ENCODE measurements at places on chromosomes 3 and 15.

- peak; percentile 25 for DNase-seq
Observed at GRCh38 chr3:177777699-177778098, 580.4 kb upstream of the TBL1XR1 start.

- DNase-seq, result no peak
Observed at GRCh38 chr3:51375571-51375970, 9.5 kb upstream of the MANF start.

- no peak for DNase-seq
Observed at GRCh38 chr3:10310578-10310977, 10.3 kb downstream of the SEC13 start.

GRCh38 chr3:182523836-182524235 lies 269.5 kb upstream of the ATP11B start:
- no peak for DNase-seq

- no peak for DNase-seq
Observed at GRCh38 chr15:33580526-33580925, 269.8 kb downstream of the RYR3 start.

GRCh38 chr15:73474785-73475184 lies 31.8 kb downstream of the REC114 start:
- DNase-seq, result no peak

DNA sequence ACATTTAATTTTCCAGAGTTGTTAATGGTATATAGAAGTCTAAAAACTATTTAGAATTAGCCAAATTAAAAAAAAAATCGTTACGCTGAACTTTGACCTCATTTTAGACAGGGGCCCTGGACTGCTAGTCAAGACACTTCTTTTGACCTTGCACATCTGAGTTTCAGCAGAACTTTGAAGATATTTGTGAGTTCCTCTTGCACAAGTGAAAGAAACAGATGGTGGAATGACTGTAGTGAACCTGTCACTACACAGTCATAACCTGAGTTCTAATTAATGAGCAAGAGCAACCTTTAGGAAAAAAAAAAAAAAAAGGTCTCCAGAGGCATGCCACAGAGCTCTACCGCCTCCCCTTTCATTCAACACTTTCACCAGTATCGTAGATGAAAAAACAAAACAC lies 5.3 kb downstream of the MYO5C start:
- DNase-seq, result no peak

DNA sequence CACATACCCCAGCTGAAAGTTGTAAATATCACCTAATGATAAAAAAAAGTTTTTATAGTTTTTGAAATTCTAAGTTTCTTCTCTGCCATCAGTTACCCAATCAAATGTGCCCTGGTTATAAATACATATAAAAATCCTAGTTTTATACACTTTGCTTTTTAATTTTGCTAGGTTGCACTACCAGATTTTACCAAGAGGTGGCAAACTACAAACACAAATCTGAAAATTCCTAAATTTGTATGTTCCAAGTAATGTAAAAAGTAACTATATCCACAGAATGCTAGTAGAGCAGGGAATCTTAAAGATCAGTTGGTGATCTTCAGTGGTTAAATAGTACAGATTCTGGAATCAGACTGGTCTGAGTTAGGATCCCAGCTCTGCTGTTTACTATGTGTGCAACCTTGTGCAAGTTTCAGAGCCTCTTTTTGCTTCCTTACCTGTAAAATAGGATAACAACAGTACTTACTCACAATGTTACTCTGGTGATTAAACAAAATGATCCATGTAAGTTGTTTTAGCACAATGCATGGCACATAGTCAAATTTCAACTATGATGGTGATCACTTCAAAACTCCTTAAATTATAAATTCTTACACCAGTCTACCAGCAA lies 11.0 kb downstream of the TRPM7 start:
- no peak for DNase-seq

DNA sequence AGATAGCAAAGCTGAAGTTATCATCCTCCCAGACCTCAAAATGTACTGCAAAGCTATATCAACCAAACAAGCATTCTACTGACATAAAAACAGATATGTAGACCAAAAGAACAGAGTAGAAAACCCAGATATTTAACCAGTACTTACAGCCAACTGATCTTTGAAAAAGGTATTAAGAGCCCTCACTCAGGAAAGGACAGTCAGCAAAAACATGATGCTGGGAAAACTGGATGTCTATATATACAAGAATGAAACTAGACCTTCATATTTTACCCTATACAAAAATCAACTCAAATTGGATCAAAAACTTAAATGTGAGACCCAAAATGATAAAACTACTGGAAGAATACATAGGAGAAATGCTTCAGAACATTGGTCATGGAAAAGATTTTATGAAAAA lies 87.5 kb upstream of the MME start:
- DNase-seq, result no peak

- no peak for DNase-seq
Observed at GRCh38 chr15:31252171-31252785, 74.4 kb upstream of the KLF13 start.

- DNase-seq, result no peak
Observed at GRCh38 chr3:168248383-168249204, 152.9 kb upstream of the GOLIM4 start.

DNA sequence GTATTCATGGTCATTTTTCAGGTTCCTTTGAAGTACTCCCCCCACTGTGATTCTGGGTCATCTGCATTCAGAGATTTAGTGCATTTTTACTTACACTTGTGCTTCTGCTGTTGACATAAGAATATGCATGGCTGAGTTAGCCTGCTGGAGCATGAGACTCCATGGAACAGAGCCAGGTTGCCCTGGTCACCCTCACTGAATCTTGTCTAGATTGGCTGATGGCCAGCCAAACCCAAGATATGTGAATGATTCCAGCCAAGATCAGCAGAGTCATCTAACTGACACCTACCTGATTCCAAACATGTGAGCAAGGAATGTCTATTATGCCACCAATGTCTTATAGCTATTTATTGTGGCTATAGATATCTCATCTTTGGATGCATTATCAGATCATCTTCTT lies 25.1 kb downstream of the DTWD1 start:
- no peak for DNase-seq

GRCh38 chr3:109643590-109643989 lies 306.2 kb upstream of the DPPA4 start:
- DNase-seq, result no peak

DNA sequence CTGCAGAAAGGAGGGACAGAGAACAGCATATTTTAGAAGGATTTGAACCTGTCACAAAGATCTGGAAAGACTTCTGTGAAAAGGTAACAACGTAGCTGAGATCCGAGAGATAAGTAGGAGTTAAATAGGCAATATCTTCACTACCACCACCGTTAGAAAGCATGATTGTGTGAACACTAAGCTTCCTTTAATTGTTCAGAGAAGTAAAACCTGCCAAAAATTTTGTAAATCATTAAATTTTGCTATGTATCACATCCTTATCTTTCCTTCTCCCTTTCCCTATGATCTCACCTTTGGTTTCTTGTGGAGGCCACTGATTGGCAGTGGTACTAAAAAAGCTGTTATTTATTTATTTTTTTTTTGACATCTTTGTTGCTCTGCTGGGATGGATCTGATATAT lies 346.9 kb downstream of the NLGN1 start:
- no peak for DNase-seq

DNA sequence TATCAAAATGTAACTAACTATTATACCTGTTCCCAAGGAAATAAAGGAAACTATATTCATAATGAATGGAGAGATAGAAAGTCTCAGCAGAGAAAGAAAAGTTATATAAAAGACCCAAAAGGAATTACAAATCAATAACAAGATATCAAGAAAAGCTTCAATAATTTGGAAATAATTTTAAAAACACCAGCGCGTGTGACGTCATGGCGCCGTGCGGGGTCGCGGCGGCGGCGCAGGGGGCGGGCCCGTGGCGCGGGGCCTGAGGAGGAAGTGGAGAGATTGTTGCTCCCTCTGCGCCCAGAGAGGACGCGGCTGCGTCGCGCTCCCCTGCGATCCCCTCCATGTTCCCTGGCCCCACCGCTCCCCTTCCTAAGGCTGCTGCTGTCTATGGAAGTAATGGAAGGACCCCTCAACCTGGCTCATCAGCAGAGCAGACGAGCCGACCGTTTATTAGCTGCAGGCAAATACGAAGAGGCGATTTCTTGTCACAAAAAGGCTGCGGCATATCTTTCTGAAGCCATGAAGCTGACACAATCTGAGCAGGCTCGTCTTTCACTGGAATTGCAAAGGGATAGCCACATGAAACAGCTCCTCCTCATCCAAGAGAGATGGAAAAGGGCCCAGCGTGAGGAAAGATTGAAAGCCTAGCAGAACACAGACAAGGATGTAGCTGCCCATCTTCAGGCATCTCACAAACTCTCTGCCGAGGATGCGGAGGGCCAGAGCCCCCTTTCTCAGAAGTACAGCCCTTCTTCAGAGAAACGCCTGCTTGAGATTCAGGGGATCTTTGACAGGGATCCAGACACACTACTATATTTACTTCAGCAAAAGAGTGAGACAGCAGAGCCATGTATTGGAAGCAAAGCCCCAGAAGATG lies 4.1 kb downstream of the XCR1 start:
- no peak for DNase-seq

DNA sequence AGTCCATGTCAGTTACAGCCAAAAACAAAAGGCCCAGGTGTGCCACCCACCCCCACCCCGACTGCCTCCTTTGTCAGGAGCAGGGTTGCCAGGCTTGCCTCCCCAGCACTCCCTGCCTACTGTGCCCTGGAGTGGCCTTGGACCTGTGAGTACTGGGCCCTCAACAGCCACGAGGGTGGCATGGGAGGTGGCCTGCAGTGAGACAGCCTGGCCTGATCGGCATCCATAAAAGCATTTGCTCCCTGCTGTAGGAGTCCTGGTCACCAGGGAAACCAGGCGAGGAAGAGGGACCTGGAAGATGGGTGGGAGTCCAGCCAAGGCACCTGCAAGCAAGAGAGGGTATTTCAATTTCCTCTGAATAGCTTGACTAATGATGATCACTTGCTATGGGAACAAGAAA lies 56.4 kb upstream of the KCNMB2 start:
- DNase-seq, result no peak

- DNase-seq, result no peak
Observed at GRCh38 chr3:164640591-164640990, 437.7 kb downstream of the SI start.

GRCh38 chr3:11477407-11477911 lies 166.3 kb downstream of the VGLL4 start:
- DNase-seq, result no peak

- peak; percentile 43 for DNase-seq
Observed at GRCh38 chr3:124995460-124995994, 60.3 kb downstream of the HEG1 start.

GRCh38 chr15:44501768-44502366 lies 35.1 kb upstream of the EIF3J start:
- no peak for DNase-seq

DNA sequence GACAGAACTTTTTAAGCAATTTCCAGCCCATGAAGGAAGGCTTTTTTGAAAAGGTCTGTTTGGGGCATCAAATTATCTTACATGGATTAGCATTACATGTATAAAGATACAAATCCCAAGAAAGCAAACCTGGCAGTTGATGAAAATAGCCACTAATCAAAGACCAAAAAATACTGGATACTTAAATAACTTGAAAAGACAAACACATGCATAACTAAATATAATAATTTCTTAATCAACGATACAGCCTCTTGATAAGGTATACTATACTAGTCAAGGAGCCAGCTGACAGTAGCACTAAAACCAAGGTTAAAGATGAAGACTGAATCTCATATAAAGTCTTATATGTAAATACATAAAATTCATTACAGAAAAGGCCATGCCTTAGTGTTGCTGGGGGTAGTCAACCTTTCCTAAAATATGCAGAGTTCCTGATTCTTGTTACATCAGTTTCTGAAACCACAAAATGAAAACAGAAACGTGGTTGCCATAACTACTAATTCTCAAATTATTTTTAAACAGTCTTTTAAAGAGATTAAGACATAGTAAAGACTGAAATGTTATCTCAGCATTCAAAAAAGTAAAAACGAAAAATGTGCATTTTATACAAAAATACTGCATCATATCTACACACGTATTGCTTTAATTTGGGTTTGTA lies 2.0 kb downstream of the ANKRD28 start:
- no peak for DNase-seq

- no peak for DNase-seq
Observed at GRCh38 chr15:80480909-80481308, 76.7 kb downstream of the ARNT2 start.

DNA sequence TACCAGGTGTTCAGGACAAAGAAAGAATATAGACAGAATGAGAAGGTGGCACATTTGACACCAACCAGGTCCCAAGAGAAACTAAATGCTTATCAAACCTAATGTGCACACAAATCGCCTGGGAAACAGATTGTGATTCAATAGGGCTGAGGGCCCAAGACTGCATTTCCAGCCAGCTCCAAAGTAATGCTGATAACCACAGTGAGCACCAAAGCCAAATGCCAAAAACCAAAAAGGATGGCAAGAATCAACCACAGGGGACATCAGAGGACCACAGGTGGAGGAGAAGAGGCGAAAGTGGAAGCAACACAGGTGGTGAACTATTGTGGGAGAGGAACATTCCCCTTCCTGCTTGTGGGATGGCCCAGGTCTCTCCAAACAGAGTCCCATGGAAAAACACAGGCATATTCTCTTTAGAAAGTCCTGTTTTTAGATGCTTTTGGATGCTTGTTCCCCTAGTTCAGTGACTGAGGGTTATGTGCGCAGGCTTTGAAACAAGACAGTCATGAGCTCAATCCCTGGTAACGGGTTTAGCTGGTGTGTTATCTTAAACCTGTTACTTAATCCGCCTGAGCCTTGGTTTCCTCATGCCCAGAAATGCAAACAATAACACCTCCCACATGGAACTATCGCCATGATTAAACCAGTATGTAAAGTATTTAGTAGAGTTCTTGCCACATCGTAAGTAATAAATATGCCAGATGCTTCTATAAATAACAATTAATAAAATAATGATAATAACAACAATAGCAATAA lies 241.7 kb downstream of the ATP8B4 start:
- no peak for DNase-seq

- no peak for DNase-seq
Observed at GRCh38 chr3:171095063-171095462, 68.5 kb upstream of the SLC2A2 start.

DNA sequence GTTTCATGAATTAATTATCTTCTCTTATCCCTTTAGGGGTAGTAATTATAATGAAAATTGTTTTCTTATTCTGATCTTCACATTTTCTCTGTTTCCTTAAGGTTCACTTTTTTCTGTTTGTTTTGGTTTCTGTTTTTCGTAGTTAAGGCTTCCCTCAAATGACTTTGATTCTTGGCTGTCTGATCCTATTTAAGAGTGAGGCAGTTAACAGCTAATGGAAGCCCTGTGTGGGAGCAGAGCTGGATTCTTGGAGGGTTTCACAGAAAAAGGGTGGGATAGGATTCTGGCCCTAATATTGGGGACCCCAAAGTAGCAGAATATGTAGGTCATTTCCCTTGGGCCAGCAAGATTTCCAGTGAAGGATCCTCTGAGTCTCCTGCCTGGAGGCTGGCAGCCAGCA lies 6.8 kb upstream of the AMOTL2 start:
- DNase-seq, result no peak

GRCh38 chr15:65326818-65327217 lies 22.3 kb downstream of the RNU5B-1 start:
- DNase-seq, result no peak

- DNase-seq, result no peak
Observed at GRCh38 chr3:45802146-45802545, 5.8 kb upstream of the SLC6A20 start.
